ENCODE measurements at places on chromosomes 12 and 14.

GRCh38 chr14:89336338-89336737 lies 80.7 kb downstream of the FOXN3 start:
- no peak for DNase-seq

DNA sequence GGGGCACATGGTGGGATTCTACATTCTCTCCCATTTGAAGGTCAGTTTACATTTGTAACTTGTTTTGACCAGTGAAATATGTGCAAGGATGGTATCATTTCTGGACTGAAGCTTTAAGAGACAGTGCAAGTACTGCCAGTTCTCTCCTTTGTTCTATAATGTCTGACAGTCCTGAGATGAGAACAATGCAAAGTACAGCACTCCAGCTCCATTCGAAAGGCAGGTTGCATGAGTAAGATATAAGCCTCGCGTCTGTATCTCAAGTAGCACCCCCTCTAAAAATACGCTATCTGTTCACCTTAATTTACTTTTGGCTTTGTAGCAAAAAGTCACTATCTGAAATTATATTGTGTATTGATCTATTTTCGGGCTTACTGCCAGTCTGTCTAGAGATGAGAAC lies 1122.2 kb upstream of the TMEM132C start:
- DNase-seq = no peak

DNA sequence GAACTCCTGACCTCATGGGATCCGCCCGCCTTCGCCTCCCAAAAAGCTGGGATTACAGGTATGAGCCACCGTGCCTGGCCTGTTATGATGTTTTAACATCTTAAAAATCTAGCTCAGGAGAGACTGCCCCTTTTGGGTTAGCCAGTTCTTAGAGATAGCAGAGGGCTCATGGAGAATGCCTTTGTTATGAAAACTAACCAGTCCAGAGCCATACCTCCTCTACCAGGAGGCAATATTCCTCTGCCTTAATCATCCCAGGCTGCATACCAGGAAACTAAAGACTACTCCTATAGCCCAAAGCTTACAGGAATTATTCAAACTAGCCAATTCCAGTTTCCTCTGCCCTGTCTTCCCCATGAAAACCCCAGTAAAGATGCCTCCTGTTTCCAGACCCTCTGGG lies 96.0 kb upstream of the MDM1 start:
- no peak for DNase-seq

DNA sequence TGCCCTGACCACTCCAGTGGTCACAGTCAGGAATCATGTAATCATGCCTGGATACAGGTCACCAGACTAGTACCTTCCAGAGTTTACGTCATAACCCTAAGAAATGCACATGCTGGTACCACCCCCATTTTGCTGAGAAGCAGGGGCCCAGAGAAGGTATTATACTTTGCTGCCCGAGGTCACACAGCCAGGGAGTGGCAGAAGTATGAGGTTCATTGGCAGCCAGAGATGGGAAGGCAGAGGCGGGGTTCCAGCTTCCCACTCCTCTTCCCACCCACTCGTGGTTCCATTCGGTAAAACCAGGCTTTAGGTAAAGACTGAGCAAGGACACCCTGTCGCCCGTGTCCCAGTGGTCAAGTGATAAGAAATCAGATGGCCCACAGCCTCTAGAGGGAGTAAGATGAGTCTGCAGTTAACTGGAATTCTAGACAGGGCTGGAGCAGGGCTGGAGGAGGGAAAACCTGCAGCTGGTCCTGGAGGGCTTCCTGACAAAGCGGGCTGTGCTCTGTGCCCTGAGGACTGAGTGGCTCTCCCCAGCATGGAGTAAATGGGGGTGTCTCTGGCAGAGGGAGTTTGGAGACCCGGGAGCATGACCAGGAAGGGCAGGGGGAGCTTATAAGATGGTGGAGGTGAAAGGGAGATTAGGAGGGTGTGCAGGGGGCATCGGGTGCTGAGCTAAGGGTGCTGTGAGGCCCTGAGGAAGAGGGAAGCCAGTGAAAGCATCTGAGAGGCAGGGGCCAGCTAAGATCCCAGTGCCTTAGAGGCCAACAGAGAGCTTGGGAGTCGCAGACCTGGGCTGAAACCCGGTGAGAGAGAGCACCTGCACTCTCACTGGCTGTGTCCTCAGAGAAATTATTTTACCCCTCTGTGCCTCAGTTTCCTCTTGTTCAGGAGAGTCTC lies 5.7 kb downstream of the FAM222A start:
- no peak for DNase-seq

DNA sequence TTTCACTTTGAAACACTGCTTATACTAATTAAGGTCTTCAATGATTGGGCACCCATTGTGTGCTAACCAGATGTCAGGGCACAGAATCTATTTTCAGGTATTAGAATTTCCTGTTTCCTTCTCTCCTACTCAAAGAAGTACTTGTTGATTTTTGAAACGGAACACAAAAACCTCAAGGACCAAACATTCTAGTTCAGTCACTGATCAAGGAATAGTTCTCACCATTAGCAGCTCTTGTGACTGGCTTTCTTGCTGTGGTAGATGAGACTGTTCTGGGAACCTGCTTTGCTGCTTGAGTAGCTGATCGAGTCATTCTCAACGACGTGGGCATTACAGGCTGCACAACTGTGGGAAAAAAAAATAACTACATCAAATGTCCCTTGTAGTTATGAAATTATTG lies 11.0 kb downstream of the DLGAP5 start:
- DNase-seq = peak; percentile 37

DNA sequence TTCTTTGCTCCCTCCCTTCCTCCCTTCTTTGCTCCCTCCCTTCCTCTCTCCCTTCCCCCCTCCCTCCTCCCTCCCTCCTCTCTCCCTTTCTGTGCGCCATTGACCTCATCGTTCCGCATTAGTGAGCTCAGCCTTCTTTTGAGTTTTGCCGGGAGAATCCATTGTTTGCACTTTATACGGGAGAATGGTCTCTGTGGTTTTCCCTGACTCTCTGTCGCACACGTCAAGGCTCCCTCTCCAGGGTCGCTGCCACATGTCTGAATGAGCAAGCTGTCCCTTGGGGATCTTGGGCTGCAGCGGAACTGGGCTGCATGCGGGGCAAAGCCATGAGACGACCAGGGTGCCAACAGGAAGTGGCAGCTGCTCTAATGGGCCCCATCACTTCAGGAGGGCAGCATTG lies 118.5 kb downstream of the GLT1D1 start:
- no peak for DNase-seq

- DNase-seq = no peak
Measured at GRCh38 chr12:105982022-105982421, 156.7 kb downstream of the NUAK1 start.

DNA sequence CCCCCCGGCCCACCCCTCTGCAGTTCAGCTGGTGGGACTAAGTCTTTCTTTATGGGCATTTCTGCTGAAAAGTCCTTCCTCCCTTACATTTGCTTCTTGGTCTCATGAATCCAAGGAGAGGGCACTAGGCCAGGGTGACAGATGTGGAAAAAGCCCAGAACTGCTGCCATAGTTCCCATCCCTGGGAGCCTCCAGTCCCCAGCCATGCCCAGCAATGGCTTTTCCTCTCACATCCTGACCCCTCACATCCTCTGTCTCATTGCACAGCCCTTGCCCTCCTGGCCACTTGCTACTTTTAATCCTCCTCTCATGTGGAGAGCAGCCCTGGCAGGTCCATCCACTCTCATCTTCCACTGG lies 122.5 kb downstream of the ZFP36L1 start:
- DNase-seq = no peak

- DNase-seq = peak; percentile 52
Measured at GRCh38 chr12:132761032-132761920, at the start of gene ANKLE2. TSS of gene ANKLE2 (minus strand) at chr12:132761832. CDS start at chr12:132761798, 34 bp downstream.

- no peak for DNase-seq
Measured at GRCh38 chr14:39948235-39948634, 516.0 kb upstream of the FBXO33 start.

DNA sequence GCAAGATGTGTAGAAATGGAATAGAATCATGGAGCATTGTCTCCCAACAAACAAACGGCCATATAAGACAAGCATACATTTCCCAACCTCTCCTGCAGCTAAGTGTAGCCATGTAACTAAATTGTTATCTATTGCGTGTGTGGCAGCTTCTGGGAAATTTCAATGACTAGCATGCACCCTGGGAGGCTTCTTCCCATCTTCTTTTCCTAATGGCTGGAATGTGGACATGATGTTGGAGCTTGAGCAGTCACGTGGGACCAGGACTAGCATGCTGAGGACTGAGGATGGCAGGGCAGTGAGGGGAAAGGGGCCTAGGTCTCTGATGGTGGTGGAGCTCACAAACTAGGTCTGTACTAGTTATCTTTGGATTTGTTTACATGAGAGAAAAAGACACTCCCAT lies 21.7 kb upstream of the CTDSP2 start:
- DNase-seq = no peak

DNA sequence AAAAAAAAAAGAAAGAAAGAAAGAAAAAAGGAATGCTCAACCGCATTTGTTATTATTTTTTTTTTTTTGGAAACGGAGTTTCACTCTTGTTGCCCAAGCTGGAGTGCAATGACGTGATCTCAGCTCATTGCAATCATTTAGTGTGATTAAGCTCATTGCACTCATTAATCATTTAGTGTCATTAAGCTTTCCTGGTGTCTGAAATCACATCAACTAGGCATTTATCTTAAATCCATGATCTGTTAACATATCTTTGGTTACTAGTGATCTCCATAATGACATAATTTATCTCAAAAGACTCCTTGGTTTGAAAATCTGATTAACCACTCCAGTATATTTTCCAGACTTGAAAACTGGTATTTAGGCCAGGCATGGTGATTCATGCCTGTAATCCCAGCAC lies 26.3 kb downstream of the ETFBKMT start:
- DNase-seq = no peak

GRCh38 chr12:89454080-89454848 lies 70.3 kb downstream of the GALNT4 start:
- DNase-seq = peak; percentile 47

- DNase-seq = no peak
Measured at GRCh38 chr12:12792421-12792820, 7.0 kb downstream of the APOLD1 start.

DNA sequence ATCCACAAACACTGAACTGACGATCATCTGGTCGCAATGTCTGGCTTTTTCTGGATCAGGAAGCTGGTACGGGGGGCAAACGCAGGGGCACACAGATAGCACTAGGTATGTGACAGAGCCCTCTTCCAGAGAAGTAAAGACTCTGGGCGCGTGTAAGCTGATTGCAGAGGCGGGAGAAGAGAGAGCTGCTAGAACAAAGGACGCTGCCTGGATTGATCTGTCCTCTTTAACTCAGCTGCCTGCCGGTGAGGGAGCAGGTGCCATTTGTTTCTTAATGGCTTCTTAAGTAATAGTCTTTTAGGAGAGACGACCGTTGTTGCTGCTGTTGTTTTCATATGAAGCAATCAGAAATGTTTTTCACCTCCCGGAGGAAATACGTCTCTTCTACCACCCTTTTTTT lies 77.3 kb downstream of the GLT1D1 start:
- no peak for DNase-seq

All from endothelial cell of umbilical vein (primary cell).